ENCODE measurements at places on chromosomes 1 and 21.

DNA sequence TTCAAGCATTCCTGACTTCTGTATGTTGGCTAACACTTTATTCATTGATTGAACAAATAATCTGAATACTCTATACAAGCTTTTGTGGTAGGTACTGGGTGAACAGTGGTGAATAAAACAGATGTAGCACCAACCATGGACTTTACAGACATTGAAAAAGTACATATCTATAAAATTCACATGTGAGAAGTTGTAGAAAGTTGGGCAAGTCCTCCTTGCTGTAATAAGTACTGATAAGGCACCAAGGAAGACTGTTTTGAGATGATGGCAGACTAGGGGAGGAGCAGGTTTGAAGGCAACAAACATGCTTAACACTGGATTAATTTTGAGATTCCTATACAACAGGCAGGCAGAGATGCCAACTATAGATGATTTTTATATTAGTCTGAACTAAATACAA, 42.4 kb downstream of the RNF2 start:
- DNase-seq, result no peak

- DNase-seq, result no peak
Measured at GRCh38 chr1:211529453-211529852, 37.5 kb upstream of the RD3 start.

DNA sequence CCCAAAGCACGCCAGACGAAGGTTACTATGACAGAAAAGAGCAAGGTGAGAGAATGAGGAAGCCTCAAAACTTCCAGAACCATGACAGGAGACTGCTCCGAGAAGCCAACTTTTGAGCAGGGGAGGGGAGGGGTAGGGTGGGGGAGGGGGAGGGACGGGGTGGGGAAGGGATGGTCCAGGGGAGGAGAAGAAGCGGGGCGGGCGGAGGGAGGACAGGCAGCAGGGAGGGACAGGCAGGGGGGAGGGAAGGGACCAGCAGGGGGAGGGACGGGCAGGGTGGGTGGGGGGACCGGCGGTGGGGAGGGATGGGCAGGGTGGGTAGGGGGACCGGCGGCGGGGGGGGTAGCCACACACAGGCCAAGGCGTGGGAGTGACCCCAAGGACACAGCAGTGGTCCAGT, 2.0 kb downstream of the INTS11 start:
- DNase-seq, result no peak

DNA sequence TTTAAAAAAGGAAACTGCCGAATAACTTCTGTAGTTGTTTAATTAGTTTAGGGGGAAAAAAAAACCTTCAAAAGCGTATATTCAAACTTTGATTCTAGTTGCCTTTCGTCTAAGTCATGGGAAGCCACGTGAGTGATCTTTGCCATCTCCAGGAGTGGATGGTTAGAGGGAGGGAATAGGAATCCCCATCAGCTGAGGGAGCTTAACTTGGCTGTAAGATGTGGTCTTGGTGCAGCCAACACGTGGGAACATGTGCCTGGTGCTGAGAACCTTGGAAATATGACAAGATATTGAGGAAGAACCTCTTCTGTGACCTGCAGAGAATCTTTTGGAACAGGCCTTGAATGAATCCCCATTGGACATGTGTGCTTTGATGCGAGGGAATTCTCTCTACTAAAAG, 1.7 kb downstream of the BACE2 start:
- no peak for DNase-seq

DNA sequence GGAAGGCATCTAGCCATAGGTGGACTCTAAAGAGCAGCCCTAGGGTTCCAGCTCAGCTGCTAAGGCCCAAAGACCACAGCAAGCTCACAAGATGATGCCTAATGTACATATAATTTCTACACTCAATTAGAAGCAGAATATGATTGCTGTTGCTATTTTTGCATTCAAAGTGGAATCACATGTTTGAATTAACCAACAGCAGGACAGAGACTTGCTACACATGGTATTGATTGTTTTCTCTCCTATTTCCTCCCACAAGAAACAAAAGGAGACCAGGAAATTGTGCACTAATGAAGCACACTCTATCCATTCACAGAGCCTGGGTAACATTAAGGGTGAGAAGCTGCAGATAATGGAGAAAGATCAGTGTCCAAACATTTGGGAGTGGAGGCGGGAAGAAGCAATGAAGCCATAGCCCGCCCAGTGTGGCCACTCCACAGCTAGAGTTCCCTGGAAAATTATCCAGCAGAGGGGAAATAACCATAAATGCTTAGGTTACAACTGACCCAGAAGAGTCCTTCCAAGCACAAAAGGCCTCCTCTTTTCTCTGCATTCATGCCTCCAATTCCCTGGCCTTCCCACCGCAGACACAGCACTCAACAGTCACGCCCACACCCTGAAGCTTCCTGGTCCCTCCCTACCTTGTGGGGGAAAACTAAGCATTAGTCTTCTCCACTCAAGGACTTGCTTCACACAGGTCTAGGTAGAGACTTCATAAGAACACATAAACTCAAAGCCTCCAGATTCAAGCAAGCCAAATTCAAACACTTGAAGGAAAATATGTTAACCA, 7.5 kb downstream of the CNN3 start:
- no peak for DNase-seq

- no peak for DNase-seq
Measured at GRCh38 chr1:243818978-243819377, 31.1 kb downstream of the AKT3 start.

- no peak for DNase-seq
Measured at GRCh38 chr1:101175886-101176285, 60.9 kb upstream of the S1PR1 start.

- DNase-seq, result no peak
Measured at GRCh38 chr1:115506924-115507589, 134.7 kb upstream of the VANGL1 start.

- DNase-seq, result no peak
Measured at GRCh38 chr1:3054474-3054873, 14.5 kb upstream of the PRDM16 start.

DNA sequence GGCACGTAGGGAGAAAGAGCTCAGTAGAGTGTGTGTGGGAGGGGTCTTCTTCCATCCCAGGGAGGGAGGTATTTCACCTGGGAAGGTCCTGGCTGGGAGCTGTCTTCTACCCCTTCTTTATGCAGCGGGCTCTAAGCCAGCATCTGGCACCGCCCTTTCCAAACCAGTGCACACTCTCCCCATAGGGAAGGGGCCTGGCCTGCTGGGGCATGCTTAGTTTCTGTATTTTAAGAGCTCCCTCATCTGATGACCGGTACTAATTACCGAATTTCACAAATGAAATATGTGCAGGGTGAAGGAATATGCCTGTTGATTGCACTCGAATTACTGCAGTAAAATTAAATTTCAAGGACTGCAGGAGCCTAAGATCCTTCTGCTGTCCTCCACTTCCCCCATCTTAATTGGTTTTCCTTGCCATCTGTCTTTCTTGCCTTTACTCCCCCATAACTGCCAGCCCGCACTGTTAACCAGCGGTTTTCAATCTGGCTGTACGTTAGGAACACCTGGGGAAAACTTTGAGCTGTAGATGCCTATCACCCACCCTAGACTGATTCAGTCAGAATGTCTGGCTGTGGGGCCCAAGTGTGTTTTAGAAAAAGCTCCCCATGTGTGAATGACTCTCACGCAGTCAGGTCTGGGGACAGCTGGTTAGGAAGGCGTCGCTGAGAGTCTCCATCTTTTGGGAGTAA, 20.1 kb downstream of the GALNT2 start:
- peak; percentile 47 for DNase-seq

- no peak for DNase-seq
Measured at GRCh38 chr1:86018283-86018923, 138.2 kb downstream of the COL24A1 start.

- no peak for DNase-seq
Measured at GRCh38 chr1:29986986-29987385, 736.4 kb downstream of the MATN1 start.

DNA sequence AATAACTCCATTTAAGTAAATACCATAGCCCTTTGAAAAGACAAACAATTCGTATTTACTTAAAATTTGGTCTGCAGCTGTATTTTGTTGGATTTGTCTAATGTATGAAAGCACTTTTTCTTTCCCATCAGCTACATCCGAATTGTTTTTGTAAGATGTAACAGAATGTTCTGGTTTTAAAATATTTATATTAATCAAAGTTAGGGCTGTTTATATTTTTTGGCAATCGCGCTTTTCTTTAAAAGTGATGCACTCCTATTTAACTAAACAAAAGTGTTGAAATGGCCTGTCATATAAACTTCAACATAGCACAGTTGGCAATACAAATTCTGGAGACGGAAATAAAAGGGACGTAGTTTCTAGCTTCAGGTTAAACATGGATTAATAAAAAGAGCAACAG, 216.3 kb upstream of the ADGRL2 start:
- DNase-seq, result no peak
